Smooth muscle cell of trachea (primary cell): ENCODE measurements at places on chromosomes 4 and X. TPM values are rescaled to one million over a fixed set of nuclear protein-coding genes. Genes with fewer than 3 reads are reported as not detected.

The CT45A10 gene
- total RNA-seq = not detected in 2 replicates

The PRSS12 gene
- 93.1 and 158 TPM in 2 replicates for total RNA-seq

The FOXR2 gene
- total RNA-seq = not detected in 2 replicates

The IL2RG gene
- not detected in 2 replicates for total RNA-seq

The PNCK gene
- 1.2 TPM in 1 of 2 replicates, not detected in the other for total RNA-seq
